Left renal cortex interstitium (tissue), 4 donors: ENCODE measurements at places on chromosomes 6 and 20.

DNA sequence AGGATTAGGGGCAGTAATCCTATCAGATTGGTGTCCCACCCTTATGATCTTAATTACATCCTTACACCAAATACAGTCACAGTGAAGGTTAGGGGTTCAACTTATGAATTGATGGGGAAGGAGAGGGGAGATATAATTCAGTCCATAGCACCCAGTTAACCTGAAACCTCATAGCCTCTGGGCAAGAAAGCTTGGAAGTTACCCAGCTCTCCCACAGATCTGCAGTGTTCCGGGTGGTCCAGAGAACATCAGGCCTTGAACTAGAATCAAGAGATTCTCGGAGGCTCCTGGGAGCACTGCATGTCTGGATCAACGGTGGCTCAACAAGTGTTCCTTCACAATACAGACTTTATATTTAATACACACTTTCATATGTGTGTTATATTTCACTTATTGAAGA, 392.6 kb upstream of the MARCKS start:
- DNase-seq: no peak

DNA sequence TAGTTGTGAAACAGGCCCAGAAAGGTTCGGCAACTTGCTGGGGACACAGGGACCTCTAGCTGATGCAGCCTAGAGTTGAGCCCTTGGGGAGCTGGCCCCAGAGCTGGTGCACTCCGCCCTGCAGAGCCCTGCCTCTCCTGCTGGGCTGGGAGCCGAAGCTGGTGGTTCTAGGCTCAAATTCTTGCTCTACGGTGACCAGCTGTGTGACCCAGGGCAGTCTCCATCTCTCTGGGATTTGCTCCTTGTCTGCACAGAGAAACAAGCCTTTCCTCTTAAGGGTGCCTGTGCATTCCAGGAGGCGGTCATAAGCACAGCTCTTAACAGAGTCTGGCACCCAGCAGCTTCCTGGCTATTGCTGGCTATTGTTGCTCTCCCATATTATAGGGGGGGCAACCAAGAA, 47.4 kb downstream of the RBM38 start:
- DNase-seq: no peak

GRCh38 chr6:39923394-39923793, 10.9 kb downstream of the MOCS1 start:
- no peak for DNase-seq

DNA sequence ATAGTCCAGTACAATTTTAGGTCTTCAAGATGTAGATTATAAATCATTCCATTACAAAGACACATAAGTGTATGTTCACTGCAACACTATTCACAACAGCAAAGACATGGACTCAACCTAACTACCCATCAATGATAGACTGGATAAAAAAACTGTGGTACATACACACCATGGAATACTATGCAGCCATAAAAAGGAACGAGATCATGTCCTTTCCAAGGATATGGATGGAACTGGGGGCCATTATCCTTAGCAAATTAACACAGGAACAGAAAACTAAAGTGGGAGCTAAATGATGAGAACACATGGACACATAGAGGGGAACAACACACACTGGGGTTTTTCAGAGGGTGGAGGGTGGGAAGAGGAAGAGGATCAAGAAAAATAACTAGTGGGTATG, 6.3 kb downstream of the RTN4IP1 start:
- no peak for DNase-seq

- no peak for DNase-seq
Observed at GRCh38 chr20:51740838-51741237, 27.4 kb downstream of the ATP9A start.

- no peak for DNase-seq
Observed at GRCh38 chr6:116158641-116159040, 32.7 kb upstream of the COL10A1 start.

DNA sequence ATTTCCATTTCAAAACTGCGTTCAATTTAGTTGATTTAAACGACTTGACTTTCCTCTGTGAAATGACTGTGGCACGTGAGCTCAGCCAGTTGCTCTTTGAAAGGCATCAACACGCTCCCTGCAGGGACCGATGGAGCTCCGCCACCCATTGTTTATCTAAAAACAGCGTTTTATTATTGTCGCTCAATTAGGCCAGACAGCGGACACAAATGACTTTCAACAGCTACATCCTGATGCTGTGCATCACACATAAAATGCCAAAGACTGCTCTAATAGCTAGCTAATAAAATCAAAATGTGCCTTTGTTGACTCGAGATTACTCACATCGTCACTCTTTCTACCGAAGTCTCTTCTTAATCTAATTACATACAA, 332.5 kb downstream of the CD83 start:
- DNase-seq: no peak

DNA sequence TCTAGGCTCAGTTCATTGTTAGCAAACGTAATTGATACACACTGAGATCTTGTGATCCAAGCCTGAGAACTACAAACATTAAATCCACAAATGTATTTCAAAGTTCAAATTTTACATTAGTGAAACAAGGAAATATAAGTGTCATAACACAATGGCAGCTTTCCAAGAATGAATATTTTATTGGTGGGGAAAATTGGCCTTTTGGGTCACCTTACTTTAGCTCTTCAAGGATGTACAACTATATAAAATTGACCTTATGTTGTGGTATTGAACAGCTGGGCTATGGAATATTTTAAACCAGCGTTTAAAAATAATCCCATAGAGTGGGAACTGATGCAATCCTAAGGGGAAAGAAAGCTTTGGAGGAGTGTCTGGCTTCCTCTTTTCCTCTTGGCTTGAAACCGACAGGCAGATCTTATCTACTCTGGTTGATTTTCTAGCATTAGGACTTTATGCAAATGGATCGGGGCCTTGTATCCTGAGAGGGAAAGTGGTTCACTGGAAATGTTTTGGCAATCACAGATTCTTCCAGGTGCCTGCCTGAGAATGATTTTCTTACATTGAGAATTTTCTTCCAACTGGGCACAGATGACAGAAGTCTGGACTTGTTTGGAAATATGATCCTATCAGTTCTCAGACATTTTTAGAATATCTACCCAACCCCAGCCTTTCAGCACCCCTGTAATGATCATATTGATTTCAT, 184.8 kb upstream of the ECI2 start:
- DNase-seq: no peak
